Activated naive CD8-positive, alpha-beta T cell treated with anti-CD3 and anti-CD28 coated beads, Interleukin-2, amount 50 U/mL, for 24 hours (primary cell): ENCODE measurements at places on chromosomes 11 and 22.

DNA sequence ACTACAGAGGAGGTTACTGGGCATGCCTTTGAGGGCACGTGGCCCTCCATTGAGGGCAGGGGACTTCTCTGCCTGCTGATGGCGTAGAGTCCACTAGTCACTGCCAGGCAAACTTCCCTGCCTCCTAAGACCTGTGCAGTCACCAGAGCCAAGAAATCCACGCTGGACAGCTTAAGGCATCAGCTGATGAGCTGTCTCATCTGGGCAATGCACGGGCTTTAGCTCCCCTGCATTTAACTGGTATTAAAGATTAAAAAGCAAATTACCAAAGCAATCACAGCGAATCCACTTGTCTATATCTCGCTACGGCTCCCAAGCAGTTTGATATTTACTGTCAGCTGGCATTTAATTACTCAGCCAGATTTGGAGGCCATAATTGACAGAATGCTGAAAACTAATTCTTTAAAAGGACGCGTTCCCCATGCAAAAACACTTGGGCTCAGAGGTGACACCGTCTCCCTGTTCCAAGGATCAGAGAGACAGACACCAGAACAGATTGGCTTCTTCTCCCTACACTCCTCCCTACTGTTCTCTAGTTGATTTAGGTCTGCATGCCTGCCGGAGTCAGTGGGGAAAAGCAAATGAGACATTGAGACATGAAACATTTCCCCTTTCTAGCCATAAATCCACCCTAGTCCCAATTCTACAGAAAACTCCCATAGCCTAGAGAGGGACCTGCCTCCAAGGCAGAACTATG lies 68.5 kb downstream of the SPATA19 start:
- no peak for DNase-seq

GRCh38 chr22:46047226-46047625 lies 70.3 kb upstream of the WNT7B start:
- DNase-seq, result no peak

- DNase-seq, result no peak
Measured at GRCh38 chr11:116960930-116961329, 123.5 kb upstream of the APOA1 start.

DNA sequence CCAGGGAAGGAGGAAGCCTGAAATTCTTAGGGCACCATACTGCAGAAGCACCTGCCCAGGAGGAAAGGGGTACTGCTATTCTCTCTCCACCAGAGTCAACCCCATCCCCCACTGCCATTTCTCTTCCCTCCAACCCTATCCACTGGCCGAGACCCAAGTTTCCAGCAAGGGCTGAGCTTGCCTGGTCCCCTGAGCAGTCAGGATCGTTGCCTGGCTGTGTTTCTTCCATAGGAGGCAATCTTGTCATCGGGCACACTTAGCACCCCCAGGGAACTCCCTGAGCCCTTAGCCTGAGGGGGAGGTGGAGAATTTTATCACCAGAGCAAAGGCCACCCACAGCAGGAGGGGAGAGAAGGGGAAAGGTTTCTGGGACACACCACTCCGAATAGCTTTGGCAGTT lies 115.8 kb upstream of the NECTIN1 start:
- no peak for DNase-seq

DNA sequence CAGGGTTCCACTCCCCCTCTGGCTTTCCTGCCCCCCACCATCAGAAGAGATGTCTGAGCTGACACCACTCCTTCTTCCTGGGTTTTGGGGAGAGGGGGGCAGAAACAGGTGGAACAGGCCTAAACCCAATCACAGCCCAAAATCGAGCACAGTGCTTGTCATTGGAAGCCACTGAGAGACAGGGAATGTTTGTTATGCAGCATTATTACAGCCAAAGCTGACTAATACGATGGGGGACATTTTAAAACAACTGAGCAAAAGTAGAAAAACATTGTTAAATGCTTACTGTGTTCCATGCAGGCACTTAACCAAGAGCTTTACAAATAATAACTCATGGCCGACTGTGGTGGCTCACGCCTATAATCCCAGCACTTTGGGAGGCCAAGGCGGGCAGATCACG lies 32.5 kb upstream of the RTL6 start:
- no peak for DNase-seq

GRCh38 chr11:72856551-72857345 lies 42.5 kb downstream of the ATG16L2 start:
- DNase-seq, result no peak

GRCh38 chr11:2724104-2724503 lies 24.3 kb upstream of the KCNQ1OT1 start:
- no peak for DNase-seq
